ENCODE measurements at places on chromosomes 11 and 22. TPM values are rescaled to one million over a fixed set of nuclear protein-coding genes. Genes with fewer than 3 reads are reported as not detected.

CCDC87 gene
- total RNA-seq: 0.71 TPM

GRCh38 chr11:67261640-67261945 is 4.7 kb upstream of the GRK2 start:
- H3K27ac ChIP-seq: no peak overlapping the region
- peaks cover 18% of the 10 kb centered on the region for H3K4me1 ChIP-seq
- peaks cover 34% of the 10 kb centered on the region for H3K27me3 ChIP-seq
- H3K36me3 ChIP-seq: peaks cover 6% of the 10 kb centered on the region

DNA sequence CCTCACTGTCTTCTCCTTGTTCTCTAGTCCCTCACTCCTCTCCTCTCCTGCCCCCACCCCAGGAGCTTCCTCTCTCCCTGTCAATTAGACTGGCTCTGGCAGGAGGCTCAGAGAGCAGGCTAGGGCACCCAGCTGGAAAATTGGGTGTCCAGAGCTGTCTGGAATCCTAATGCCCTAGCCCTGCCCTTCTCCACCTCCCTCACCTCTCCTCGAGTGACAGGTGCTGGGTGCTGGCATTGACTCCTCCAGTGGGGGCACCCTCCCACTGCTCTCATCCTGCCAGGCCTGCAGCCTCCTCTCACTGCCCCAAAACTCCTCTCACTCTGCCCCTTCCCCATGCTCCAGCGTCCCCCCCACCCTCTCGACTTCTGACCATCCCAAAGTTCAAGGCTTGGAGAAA is 68.9 kb downstream of the CYTH4 start:
- peaks cover 2% of the 10 kb centered on the region for H3K4me1 ChIP-seq
- H3K27me3 ChIP-seq: no peaks in the 10 kb centered on the region
- H3K4me3 ChIP-seq: no peak overlapping the region
- DNase-seq: no peak

POTEH gene
- total RNA-seq: not detected

- DNase-seq: no peak
- no peaks in the 10 kb centered on the region for H3K4me1 ChIP-seq
- H3K4me3 ChIP-seq: no peak overlapping the region
- H3K27ac ChIP-seq: no peak overlapping the region
- H3K36me3 ChIP-seq: peaks cover 42% of the 10 kb centered on the region
- no peaks in the 10 kb centered on the region for H3K27me3 ChIP-seq
Measured at GRCh38 chr11:23201936-23202522, 341.8 kb upstream of the CCDC179 start.

DNA sequence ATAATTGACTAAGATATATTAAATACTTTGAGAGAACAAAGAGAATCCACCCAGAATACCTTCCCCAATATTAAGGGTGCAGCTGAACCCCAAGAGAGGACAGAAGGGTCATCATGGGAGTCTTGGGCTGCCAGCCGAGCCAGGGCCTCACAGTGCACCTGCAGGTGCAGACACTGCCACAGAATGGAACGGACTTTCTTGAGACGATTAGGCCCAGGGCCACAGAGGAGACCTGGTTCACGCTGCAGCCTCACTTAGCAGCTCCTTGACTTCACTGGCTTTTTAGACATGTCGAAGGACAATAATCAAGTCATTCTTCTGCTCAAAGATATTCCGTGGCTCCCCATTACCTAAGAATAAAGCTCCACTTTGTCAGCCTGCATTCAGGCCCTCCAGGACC is 100.6 kb downstream of the PHF21B start:
- H3K27ac ChIP-seq: no peak overlapping the region
- H3K4me3 ChIP-seq: no peak overlapping the region
- H3K27me3 ChIP-seq: no peaks in the 10 kb centered on the region
- no peaks in the 10 kb centered on the region for H3K4me1 ChIP-seq
